H4 (cell line): ENCODE measurements at places on chromosomes 5 and 9.

DNA sequence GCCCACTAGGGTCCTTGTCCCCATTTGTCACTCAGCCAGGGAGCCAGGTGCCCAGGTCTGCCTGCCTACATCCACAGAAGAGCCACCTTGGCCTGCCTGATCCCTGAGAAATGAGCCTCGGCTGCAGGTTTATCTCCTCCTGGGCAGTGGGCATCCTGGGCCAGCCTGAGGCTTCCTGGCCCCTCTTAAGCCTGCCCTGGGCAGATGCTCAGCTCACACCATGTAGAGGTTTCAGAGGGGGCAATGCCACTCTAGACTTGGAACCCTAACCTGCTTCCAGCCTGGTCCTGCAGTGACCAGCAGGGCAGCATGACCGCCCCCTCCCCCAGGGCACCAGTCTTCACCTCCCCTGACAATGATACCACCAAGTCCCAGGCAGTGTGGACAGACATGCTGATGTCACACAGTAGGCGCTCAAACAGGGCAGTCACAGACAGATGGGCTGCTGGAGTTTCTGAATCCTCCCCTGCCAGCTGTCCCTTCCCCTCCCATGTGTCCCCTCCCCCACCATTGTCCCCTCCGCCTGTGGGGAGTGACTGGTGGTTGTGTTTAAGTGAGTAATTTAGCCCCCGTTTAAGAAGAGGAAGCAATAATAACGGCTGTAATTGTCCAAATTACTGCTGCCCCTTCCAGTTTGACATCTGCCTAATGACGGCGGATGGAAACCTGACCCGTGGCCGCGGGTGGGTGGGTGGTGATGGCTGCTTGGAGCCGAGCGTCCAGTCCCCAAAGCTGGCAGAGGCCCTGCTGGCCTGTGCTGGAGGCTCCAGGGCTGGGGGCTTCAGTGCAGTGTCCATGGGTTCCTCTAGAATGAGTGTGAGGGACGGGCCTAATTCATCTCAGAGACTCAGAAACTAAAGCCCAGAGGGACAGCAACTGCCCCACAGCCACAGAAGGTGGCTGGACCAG, 147.7 kb downstream of the BARX1 start:
- no peak for DNase-seq

GRCh38 chr9:84323858-84324257, 16.7 kb downstream of the SLC28A3 start:
- DNase-seq, result no peak

GRCh38 chr9:106697390-106697749, 165.6 kb upstream of the ZNF462 start:
- no peak for DNase-seq

DNA sequence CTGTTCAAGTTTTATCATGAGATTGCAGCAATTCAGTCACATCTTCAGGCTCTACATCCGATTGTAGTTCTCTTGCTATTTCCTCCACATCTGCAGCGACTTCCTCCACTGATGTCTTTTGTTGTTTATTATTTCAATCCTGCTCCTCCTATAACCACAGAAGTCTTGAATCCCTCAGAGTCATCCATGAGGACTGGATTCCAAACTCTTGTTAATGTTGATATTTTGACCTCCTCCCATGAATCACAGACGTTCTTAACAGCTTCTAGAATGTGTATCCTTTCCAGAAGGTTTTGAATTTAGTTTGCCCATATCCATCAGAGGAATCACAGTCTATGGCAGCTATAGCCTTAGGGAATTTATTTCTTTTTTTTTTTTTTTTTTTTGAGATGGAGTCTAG, 3.6 kb downstream of the FBXO38 start:
- DNase-seq, result no peak

- DNase-seq, result peak; percentile 66
These were observed at the start of gene COL27A1 for GRCh38 chr9:114155263-114155994. COL27A1 (plus strand) TSS chr9:114155537; CDS start chr9:114155951, 414 bp downstream.

GRCh38 chr9:104075801-104076753, 18.0 kb upstream of the SMC2 start:
- DNase-seq, result peak; percentile 13

DNA sequence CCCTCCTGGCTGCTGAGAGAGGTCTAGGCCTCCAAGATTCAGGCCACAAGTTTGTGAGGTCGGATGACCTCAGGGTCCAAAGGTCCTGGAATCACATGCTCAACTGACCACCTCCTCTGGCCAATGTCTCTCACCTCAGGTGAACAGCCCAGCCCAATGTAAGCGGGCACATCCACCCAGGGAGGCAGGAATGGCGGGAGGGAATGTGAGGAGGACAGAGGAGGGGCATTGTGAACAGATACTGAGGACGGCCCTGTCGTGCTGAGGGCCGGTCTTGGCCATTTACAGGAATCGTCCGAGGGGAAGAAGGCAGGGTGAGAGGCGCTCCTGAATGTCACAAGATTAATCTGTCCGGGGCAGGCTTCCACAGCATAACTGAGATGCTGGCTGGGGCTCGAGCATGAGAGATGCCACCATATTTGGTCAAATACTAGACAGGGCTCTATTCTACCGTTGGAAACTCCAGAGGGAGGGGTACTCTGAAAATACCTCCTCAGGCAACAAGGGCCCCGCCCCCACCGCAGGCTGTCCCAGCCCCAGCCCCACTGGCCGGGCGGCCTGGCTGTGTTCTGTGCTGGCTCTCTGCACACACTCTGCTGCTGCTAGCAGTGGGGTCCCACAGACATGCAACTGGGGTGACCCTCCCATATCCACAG, 1.5 kb upstream of the IL17B start:
- DNase-seq, result no peak

DNA sequence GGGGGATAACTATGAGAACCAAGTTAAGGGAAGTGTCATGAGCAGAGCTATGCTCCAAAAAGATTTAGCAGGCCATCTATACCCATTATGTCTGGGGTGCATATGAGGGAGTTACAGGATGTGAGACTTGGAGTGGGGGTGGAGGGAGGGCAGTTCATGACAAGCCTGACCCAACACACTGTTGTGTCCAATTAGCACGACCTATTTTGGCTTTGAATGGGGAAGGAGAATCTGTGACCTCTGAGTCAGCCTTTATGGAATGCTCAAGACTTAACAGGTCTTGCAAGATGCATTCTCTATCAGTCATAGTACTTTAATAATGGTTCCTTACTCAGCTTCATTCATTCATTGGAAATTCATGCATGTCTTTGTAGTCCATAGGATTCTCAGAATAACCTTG, 71.7 kb downstream of the GRIA1 start:
- DNase-seq, result no peak

GRCh38 chr5:172093965-172094364, 87.5 kb upstream of the FBXW11 start:
- DNase-seq, result no peak

DNA sequence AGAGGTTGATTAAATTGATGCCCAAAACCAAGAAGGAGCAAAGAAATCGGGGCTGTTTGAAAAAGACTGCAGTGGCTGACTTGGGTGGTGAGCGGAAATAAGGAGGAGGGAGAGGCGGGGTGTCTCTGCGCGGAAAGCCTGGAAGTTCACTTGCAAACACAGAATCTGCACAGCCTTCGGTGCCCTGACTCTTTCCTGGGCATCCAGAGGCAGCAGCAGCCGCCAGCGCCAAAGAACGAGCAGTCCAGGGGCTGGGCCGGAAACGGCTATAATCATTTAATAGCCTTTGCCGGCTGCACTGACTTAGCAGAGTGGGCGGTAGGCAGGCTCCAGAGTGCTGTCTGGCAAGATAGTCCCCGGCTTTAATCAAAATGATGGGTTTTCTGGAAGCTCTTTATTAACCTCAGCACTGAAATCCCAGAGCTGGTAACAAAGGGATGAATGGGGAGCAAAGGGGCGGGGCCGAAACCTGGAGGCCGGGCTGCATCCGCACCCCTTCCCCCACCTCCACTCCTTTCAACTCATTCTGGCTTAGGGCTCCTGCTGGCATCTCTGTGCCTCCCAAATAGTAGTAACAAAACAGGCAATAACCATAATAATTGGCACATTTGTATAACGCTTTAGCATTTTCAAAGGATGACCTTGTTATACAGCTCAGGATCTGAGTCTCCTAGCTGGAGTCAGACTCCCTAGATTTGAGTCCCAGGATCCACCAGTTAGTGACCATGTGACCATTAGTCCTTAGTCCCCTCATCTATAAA, 35.7 kb downstream of the PCDHAC2 start:
- DNase-seq, result peak; percentile 57

DNA sequence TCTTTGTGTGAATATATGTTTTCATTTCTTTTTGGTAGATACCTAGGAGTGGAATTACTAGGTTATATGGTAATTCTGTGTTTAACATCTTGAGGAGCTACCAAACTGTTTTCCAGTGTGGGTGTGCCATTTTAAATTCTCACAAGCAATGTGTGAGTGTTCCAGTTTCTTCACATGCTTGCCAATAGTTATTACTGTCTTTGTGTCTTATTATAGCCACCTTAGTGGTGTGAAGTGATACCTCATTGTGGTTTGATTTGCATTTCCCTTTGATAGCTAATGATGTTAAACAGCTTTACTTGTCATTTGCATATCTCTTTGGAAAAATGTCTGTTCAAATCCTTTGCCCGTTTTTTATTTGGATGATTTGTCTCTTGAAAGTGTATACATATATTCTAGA, 513.0 kb downstream of the TMEM38B start:
- DNase-seq, result no peak
